Hindlimb muscle (tissue), 1 donor: ENCODE measurements at places on chromosomes 13 and 19. TPM values are rescaled to one million over a fixed set of nuclear protein-coding genes. Genes with fewer than 3 reads are reported as not detected.

DNA sequence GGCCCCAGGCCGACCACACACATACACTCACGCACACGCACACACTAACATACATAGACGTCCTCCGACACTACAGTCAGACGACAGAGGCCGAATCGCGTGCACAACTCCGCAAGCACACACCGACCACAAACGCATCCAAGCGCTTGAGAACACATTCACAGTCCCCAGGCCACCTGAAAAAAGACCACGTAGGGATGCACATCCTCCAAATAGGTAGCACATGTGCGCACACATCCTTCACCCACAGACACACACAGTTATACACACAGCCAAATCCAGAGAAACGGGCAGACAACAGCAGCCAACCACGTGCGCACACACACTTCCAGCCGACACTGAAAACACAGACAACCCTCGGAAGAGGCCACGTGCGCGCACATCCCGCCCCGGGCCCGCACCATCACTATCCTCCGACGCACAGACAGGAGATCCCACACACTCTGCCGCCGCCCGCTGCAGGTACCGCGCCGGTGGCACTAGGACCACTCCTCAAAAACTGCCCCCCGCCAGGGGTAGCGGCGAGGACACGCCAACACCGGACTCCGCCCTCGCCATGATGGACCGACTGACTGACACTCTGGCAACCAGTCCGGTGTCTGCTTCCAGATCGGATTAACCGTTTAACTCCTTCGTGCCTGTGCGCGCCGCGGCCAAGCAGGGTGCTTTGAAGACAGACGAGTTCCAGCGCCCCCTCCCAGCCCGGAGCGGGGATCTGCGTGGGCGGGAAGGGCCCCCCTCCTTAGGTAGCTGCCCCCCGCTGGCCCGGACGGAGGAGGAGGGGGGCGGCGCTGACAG is 493 bp upstream of the PDE4A start:
- no peak for DNase-seq

- no peak for DNase-seq
These were observed 90.8 kb upstream of the SLC10A2 start for GRCh38 chr13:103157016-103157415.

Gene SSC5D
- 13.3 TPM for polyA plus RNA-seq

GRCh38 chr13:111936267-111936925 is 130.6 kb upstream of the SOX1 start:
- DNase-seq = no peak

DNA sequence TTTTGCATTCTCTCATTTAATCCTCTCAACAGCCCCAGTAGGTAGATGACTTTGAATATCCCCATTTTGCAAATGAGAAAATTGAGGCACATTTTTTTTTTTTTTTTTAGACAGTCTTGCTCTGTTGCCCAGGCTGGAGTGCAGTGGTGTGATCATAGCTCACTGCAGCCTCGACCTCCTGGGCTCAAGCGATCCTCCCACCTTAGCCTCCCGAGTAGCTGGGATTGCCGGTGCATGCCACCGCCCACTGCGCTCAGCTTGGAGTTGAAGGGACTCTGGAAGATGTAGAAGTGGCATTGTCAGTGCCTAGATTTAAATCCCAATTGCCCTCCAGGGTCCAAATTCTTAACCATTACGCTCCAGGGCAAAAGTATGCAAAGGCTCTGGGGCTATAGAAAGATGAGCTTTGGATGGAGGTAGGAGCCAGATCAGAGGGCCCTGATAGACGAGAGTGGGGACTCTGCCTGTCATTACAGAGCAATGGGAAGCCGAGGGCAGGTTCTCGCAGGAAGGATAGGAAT is 813 bp upstream of the MCOLN1 start:
- DNase-seq = no peak

- DNase-seq = no peak
These were observed 76.4 kb downstream of the SPACA7 start for GRCh38 chr13:112452380-112453206.

- no peak for DNase-seq
These were observed 454.5 kb downstream of the IRS2 start for GRCh38 chr13:109331898-109332297.

Gene BEST2
- 0.09 TPM for polyA plus RNA-seq

DNA sequence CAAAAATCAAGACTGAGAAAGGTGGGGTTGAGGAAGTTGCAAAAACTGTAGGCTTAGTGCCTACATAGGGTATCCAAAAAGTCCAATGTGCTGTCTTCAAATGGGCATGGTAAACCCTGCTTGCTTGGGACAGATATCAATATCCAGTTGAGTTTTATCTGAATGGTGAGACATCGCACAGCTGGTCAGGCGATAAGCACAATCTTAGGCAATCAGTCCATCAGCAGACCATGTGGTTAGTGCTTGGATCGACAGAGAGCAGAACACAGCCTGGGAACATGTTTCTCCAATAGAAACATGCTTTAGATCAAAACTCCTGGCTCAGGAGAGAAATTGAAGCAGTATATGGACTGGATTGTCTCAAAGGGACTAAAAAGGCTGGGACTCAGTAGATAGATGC is 151.3 kb upstream of the IPO5 start:
- DNase-seq = no peak

Gene HNRNPM
- 198 TPM for polyA plus RNA-seq

DNA sequence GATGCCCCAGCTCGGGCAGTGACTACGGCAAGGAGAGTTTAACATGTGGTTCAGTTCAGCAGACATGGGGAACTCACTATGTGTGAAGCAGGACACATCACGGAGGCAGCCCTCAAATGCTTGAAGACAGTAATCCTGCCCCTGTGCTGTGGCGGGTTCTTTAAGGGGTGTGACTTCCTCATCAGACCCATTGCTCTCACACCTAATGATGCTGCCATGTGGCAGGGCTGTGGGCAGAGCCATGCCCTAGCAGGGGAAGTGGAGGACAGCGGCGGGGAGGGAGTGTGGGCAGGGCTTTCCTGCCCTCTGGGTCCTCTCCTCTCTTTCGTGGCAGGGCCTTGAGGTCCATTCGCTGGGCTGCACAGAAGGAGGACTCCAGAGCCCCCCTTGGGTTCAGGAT is 131.1 kb upstream of the GJB6 start:
- no peak for DNase-seq

Gene CGB3
- polyA plus RNA-seq = not detected

Gene POLRMT
- polyA plus RNA-seq = 36.0 TPM

Gene KCNN1
- 0.63 TPM for polyA plus RNA-seq

DNA sequence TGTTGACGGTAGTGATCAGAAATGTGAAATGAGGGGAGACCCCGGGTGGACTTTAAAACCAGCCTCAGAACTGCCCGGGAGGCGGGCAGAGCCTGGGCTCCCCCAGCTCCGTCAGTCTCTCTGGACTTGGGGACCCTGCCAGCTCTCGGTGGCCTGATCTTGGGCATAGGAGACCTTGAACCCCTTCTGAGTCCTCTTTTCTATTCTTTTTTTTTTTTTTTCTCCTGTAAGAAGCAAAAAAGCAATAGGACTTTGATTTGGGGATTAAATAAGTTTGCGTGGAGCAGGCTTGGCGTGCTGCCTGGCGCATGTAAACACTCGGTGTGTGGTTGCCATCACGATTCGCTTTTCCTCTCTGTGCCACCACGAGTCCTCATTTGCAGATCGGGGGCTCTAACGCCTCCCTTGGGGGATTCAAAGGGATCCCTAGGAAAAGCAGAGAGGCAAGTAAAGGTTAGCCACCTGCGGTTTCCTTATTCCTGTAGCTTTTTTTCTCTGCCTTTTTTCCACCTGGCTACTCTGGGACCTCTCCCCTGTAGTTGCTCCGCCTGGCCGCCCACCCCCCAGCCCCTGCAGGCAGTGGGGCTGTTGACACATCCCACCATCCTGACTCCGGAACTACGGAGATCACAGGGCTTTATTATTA is 1.3 kb downstream of the SAFB start:
- no peak for DNase-seq

Gene IGFL2
- polyA plus RNA-seq = 0.44 TPM

Gene PTOV1
- 254 TPM for polyA plus RNA-seq

Gene CEACAM7
- polyA plus RNA-seq = not detected

- no peak for DNase-seq
These were observed 509 bp downstream of the KXD1 start for GRCh38 chr19:18558202-18558555.

GRCh38 chr19:38028913-38029510 is 122.0 kb downstream of the SIPA1L3 start:
- no peak for DNase-seq

Gene ZNF569
- polyA plus RNA-seq = 8.4 TPM

Gene PDS5B
- polyA plus RNA-seq = 33.7 TPM

- no peak for DNase-seq
These were observed 4.2 kb downstream of the KLK3 start for GRCh38 chr19:50858886-50859285.

DNA sequence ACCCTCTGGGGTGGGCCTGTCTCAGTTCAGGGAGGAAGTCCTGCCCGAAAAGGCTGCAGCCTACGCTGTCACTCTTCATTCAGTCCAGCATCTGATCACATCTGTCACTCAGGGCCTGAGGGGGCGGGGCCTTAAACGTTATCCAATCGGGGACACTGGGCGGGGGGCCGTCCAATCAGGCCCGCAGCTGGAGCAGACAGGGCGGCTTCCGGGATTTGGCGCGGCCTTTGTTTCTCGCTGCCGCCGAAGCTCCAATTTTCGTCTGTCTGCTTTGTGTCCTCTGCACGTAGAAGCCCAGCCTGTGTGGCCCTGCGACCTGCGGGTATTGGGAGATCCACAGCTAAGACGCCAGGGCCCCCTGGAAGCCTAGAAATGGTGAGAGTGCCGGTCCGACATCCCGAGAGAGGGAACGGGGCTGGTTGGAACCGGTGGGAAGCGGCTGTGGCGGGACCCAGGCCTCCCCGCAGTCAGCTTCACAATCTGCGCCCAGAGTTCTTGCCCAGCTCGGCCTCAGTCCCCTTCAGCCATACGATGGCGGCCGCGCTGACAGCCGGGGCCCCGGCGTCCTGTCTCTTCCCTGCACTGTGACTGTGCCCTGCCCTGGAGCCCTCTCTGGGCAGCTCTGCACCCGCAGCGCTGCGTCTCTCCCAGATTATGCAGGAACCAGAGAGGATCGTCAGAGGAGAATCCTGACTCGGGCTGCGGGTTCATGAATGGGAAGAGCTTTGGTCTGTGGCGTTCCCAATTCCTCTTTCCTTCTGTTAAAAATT is at the start of gene ZNF730:
ZNF730 (plus strand) TSS at position 224 of the 770 bp plus-strand sequence; CDS start at position 373, 149 bp downstream.
- DNase-seq = peak; percentile 75
